Panc1 (cell line): ENCODE measurements at places on chromosomes 1 and 21.
A peak's percentile ranks its signal among the peaks of the same experiment; 100 is the strongest.

- no peak overlapping the region for H3K4me3 ChIP-seq
- no peaks in the 10 kb centered on the region for H3K4me1 ChIP-seq
- no peaks in the 10 kb centered on the region for H3K27me3 ChIP-seq
- no peak for DNase-seq
These were observed 136.5 kb downstream of the ZZZ3 start for GRCh38 chr1:77545970-77546369.

DNA sequence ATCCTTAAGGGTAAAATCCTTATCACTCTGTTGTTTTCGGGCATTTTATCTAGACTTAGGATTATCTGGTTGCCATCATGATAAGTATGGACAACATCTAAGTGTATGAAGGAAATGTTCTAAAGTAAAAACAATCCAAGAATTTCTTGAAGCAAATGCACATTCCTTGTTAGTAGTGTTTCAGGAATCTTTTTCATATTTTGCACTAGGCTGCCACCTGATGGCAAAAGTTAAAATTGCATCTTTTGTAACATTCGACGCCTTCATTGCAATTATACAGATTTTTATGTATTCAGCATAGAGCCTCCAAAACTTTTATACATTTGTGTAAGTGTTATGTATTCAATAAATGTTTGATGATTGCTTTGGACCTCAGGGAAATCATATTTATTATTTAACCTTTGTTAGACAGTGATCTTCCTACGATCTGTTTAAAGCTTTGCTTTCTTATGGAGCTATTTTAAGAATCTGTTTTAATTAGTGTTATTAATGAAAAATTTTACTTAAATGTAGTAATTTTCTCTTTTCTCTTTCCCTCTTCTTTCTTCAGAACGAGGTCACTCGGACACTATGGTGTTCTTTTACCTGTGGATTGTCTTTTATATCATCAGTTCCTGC is 49.4 kb upstream of the KIAA1614 start:
- no peak overlapping the region for H3K4me3 ChIP-seq
- H3K27ac ChIP-seq, result no peak overlapping the region
- H3K36me3 ChIP-seq, result peaks cover 4% of the 10 kb centered on the region
- peak; percentile 47 for DNase-seq

- no peak overlapping the region for H3K4me3 ChIP-seq
- no peaks in the 10 kb centered on the region for H3K27me3 ChIP-seq
- no peaks in the 10 kb centered on the region for H3K36me3 ChIP-seq
- H3K27ac ChIP-seq, result no peak overlapping the region
- H3K4me1 ChIP-seq, result no peaks in the 10 kb centered on the region
These were observed 108.3 kb downstream of the SIPA1L2 start for GRCh38 chr1:232521660-232522059.

DNA sequence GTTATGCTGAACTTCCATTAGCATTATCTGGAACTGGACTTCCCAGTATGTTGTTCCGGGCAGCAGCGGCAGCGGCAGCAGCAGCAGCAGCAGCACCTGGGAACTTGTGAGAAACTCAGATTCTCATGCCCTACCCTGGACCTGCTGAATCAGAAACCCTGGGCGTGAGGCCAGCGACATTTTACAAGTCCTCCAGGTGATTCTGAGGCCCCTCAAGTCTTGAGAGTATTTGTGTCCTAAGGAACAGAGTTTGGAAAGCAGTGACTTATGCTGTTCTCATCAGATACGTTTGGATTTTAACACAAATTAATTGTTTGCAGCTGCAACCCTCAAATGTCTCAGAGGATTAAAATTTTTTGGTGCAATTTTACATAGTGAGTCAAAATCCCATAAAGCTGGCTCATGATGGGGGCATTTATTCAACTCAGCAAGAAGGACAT is 157.2 kb upstream of the KAZN start:
- H3K36me3 ChIP-seq, result no peaks in the 10 kb centered on the region
- no peak overlapping the region for H3K4me3 ChIP-seq
- no peaks in the 10 kb centered on the region for H3K27me3 ChIP-seq
- H3K27ac ChIP-seq, result no peak overlapping the region
- H3K4me1 ChIP-seq, result no peaks in the 10 kb centered on the region

DNA sequence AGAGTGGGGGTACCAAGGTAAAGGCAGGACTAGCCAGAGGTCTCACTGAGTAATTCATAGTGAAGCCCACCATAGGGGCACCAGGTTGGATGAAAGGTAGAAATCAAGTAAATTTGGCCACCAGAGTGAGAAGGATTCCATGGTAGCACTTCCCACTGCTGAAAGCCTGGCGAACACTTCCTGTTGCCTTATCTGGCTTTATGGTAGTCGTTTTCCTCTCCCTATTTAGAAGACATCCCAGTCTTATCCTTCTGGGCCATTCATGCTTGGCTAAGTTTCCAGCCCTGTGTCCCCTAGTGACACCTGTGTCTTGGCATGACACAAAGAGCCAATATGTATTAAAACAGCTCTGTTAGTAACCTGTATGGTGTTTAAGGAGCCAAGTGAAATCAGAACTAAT is 74.3 kb upstream of the SIPA1L2 start:
- DNase-seq, result no peak
- H3K4me1 ChIP-seq, result no peaks in the 10 kb centered on the region
- H3K27me3 ChIP-seq, result no peaks in the 10 kb centered on the region
- H3K27ac ChIP-seq, result no peak overlapping the region
- H3K4me3 ChIP-seq, result no peak overlapping the region
